ENCODE measurements at places on chromosomes 2 and 18.

- no peak for DNase-seq
Observed at GRCh38 chr18:61290616-61291015, 42.6 kb upstream of the CDH20 start.

- no peak for DNase-seq
Observed at GRCh38 chr2:8125741-8126711, 555.8 kb upstream of the ID2 start.

DNA sequence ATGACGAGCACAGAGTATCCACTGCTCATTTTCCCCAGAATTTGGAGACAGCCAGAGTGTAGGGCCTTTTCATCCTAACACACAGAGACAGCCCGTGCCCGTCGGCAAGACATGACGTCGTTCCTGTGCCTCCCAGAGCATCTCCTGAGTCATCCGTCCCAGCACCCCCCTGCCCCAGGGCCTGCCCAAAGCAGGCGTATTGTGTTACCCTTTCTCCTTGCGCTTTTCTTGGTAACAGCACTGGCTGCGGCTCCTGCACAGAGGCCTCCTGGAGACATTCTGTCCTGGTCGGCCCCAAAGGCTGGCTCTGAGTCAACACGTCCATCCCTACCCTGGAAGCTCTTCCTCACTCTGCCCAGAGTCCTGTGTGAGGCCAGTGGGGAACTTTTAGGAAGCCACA is 217.1 kb downstream of the KLHL29 start:
- DNase-seq = no peak

DNA sequence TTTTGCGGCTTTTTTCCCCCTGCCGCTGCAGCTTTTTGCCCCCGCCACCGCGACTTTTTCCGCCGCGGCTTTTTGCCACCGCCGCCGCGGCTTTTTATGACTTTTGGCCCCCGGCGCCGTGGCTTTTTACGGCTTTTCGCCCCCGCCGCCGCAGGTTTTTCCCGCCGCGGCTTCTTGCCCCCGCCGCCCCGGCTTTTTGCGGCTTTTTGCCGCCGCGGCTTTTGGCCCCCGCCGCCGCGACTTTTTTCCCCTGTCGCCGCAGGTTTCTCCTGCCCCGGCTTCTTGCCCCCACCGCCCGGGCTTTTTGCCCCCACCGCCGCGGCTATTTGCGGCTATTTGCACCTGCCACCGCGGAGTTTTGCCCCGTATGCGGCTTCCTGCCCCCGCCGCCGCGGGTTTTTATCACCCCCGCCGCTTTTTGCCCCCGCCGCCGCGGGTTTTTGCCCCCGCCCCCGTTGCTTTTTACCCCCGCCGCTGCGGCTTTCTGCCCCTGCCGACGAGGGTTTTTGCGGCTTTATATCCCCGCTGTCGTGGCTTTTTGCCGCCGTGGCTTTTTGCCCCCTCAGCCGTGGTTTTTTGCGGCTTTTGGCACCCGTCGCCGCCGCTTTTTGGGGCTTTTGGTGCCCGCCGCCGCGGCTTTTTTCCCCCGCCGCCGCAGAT is 2750.9 kb downstream of the RPIA start:
- DNase-seq = no peak

- no peak for DNase-seq
Observed at GRCh38 chr2:230891509-230891908, 26.8 kb downstream of the ITM2C start.

- no peak for DNase-seq
Observed at GRCh38 chr18:56488739-56489138, 149.7 kb downstream of the TXNL1 start.

- no peak for DNase-seq
Observed at GRCh38 chr2:181697571-181697970, 17.3 kb upstream of the NEUROD1 start.

DNA sequence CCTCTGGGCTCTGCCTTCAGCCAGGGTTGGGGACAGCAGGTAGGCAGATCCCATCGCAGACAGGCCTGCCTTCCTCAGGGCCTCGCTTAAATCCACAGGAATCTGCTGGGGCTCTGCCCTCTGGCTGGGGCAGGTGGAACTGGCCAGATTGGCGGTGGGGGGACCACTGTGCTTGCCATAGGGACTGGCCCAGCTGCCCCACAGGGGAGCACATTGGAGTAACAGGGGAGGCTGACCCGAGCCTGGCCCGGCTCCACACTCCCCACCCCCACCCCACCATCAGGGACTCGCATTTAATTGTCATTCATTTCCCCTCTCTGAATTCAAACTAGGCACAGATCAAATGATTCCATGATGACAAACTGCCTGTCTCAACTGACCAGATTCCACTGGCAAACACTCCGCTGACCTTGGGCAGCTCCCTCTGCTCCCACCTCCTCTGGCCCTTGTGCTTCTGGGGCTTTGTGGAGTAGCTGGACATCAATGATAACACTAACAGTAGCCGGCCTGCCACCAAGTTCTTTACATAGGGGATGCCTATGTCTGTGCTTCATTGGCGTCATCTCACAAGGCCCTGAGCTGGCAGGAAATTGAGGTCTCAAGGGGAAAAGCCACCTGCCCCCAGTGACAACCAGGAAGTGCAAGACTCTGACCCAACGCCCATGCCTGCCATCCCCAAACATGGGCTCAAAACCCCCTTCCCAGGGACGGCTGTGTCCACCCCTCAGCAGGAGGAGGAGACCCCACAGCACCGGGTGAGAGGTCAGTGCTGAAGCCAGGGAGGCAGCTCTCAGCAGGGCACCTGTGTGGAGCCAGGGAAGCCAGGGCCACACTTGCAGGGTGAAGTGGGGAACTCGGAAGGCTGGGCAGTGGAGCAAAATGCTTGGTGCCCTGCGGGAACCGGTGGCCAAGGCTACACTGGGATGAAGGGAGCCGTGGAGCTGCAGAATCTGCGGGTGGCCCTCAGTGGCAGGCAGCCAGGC is 2.1 kb upstream of the B3GNT7 start:
- DNase-seq = no peak

DNA sequence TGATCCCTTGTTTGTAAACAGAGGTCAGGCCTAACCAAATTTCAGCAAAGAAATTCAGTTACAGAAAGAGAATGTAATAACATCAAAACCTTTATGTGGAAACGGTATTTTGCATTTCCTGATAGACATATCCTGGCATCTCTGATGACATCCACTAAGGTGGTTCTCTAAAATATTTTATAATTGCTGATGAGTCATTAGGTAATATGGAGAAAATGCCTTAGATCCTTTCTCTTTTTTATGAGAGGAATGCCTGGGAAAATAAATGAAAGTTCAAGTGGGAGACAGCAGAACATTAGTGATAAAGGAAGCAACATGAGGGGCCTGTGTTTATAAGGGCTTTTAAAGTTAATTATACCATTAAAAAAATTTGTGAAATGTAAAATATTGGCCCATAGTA is 72.6 kb downstream of the PLCL1 start:
- DNase-seq = no peak

GRCh38 chr18:75830828-75831227 is 403.3 kb upstream of the SMIM21 start:
- DNase-seq = no peak

DNA sequence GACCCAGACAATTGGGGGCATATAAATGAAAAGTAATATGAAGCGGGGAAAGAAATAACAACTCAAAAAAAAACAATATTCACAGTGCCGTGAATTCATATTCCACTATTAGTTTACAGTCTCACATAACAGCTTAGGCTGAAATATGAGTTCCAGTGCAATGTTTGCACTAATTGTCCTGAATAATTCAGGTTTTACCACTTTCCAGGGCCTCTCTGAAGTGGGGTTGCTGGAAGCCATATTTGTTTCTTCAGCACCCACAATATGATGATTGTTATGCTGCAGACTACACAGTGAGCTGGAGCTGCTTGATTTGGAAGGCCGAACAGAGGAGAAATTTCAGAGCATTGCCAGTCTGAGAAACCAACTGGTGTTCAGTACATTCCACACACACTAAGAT is 894.5 kb upstream of the ACVR2A start:
- DNase-seq = no peak

- no peak for DNase-seq
Observed at GRCh38 chr2:216205486-216205885, 96.3 kb downstream of the XRCC5 start.

All from NCI-H345 (cell line).